Stimulated activated CD4-positive, alpha-beta T cell treated with anti-CD3 and anti-CD28 coated beads, Interleukin-1b, Interleukin-23, amount 100 ng/mL, for 24 hours (primary cell): ENCODE measurements at places on chromosomes 6 and 20.

GRCh38 chr20:48616481-48616880 is 211.3 kb downstream of the PREX1 start:
- no peak for DNase-seq

DNA sequence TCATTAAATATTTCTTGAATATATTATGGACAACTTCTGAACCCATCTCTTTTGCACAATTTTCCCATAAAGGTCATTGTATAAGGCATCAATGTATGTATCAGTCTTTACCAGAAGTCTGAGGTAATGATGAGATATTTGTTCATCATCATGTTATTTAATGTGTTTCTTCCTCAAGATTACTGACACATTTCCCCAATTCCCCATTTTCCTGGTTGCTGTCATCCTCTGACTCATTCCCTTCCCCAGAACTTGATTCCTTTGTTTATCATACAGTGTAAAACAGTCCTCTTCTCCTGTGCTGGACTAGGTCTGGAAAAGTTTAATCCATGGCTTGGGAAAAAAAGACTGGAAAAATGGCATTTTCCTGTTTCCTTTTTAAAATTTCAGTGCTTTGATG is 107.9 kb upstream of the FLRT3 start:
- DNase-seq: no peak

- DNase-seq: no peak
These were observed 20.0 kb downstream of the IRF4 start for GRCh38 chr6:411402-412145.

DNA sequence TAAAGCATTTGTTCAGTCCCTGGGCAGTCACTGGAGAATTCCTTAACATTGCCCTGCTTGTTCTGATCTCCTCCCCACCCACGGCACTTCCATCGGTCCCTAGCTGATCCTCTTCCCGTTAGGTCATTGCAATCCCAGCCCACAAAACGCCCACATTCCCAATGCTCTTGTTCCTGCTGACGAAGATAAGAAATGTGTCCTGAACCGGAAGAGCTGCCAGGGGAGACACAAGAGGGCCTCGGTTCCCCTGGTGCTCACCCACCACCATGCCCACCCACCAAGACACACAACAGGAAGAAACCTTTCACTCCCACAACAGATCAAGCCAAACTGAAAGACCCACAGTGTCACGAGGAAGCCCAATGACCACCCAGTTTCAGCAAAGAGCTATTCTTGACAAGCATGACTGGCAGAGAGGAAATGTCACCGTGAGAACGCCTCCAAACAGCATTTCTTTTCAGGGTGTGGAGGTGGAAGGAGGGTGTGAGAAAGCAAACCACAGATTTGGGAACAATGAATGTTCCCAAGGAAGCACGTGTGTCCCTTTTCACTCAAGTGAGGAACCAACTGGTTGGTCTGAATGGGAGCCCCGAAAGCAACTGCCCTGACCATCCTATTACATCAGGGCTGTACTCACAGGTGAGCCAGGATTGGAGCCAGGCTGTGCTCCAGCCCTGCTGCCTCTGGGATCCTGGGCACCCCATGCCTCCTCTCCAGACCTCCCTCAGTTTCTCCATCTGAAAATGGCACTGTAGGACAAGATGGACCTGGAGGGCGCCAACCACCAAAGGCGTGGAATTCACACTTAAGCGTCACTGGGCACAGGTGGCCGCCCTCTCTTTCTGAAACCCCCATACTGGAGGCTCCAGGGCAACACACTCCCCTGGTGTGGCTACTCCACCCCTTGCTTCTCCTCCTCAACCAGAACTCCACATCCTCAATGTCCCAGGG is 97.5 kb downstream of the ZMYND8 start:
- no peak for DNase-seq

DNA sequence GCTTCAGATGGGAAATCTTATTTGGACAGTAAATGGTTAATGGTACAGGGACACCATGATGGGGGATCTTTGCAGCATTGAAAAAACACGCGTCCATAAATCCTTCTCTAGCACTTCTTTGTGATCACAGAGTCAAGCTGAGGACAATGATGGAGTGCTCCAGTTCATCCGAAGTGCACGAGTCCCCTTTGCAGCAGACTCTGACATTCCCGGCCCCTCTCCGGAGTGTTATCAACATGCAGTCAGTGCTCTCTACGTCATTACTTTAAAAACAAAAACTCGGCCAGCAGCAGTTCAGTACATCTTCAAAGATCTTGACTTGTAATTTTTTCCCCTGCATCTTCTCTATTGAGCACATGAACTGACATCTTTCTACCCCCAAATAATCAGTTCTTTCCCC is 185.5 kb upstream of the AKAP12 start:
- no peak for DNase-seq

- no peak for DNase-seq
These were observed 25.3 kb downstream of the NOL4L start for GRCh38 chr20:32559753-32560380.

- DNase-seq: no peak
These were observed 179.5 kb downstream of the SYNDIG1 start for GRCh38 chr20:24648919-24649318.

GRCh38 chr20:18856873-18857272 is 43.3 kb downstream of the SCP2D1 start:
- DNase-seq: no peak

- DNase-seq: peak; percentile 36
These were observed 19.8 kb upstream of the TREM1 start for GRCh38 chr6:41306187-41306854.

DNA sequence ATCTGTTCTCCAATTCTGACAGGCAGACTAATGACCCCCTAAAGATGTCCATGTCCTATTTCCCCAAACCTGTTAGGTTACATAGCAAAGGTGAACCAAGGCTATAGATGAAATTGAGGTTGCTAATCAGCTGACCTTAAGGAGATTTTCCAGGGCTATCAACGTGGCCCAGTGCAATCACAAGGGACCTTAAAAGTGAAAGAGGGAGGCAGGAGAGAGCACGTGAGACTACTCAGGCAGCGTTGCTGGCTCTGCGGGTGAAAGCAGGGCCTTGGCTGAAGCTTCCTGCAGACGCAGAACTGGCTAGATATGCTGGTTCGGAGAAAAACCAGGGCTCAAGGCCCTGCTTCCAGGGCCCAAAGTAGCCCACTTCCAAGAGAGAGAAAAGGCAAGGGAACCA is 78.7 kb downstream of the NCOA7 start:
- DNase-seq: no peak

DNA sequence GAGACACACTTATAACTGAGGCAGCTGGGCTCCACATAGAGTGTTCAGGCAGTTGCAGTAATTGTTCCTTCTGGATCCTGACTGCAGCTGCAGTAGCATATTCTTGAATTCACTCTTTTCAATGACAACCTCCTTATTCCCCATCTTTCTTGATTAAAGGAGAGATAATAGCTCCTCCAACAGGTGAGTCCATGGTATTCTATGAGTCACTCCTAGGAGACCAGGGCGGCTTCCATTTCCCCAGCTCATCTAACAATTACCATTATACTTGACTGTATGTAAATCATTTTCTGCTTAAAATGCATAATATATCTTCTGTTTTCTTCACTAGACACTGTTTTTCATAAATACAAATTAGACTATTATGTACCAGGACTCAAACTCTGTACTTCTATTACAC is 62.4 kb downstream of the TENT5A start:
- DNase-seq: no peak

- DNase-seq: no peak
These were observed 104.4 kb downstream of the NCR2 start for GRCh38 chr6:41439524-41440418.

DNA sequence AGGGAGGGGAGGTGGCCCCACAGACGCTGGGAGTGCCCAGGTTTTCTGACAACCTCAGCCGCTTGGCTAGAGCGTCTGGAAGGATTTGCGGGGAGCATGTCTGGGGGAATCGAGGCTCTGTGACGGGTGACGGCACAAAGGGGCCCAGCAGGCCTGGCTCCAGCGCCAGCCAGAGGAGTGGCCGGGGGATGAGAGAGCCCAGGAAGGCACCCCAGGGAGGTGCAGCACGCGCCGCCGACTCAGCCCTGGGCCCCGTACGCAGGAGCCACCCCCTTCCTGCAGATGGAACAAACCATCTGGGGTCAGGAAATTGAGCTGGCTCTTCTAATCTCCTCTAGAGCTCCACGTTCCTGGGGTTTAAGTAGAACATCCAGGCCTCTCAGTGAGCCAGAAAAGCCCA is 5.9 kb upstream of the SLCO4A1 start:
- DNase-seq: no peak

DNA sequence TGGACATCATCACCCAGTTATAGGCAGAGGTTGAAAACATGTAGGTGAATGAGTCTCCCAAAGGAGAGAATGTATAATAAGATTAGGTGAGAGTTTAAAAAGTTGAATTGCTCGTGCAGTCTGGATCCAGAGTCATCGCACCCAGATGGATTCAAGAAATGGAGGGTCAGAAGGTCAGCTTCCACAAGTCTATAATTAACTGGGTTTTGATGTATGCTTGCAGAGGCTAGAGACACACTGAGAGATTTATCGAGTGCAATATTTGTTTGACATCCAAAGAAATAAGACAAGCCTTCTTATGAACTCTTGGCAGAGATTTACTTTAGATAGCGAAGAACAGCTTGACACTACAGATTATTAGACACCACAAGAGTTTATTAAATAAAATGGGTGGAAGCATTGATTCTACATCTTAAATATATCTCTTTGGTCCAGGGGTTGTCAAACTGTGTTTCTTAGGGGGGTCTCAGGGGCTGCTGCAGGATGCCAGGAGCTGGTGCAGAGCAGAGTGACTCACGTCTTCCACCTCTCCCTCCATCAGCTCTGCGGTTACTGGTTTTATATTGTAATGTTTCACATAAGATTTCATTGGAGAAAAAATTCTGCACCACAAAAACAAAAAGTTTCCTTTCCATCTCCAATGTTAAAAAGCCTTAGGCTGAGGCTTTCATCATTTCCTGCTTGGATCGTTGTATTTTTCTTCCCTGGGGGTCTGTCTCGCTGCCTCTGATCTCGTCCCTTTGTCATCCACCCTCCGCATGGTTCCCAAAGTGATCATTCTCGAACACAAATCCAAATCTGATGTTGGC is 176.2 kb upstream of the AHI1 start:
- DNase-seq: no peak

DNA sequence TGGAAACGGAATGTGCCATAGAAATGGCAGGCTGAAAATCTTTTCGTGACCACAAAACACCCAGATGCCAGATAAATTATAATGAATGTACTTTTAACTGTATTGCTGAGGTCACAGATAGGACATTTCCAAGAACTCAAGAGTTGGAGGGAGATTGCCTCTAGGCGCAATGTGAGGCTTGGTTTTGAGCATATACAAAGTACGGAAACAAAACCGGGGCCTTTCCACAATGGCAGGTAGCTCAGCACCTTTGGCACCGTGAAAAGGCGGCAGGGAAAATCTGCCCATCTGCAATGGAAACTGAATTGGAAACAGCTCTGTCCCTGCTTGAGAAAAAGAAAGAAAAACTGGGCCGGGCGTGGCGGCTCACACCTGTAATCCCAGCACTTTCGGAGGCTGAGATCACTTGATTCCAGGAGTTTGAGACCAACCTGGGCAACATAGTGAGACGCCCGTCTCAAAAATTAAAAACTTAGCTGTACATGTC is 10.5 kb upstream of the C20orf144 start:
- DNase-seq: no peak

DNA sequence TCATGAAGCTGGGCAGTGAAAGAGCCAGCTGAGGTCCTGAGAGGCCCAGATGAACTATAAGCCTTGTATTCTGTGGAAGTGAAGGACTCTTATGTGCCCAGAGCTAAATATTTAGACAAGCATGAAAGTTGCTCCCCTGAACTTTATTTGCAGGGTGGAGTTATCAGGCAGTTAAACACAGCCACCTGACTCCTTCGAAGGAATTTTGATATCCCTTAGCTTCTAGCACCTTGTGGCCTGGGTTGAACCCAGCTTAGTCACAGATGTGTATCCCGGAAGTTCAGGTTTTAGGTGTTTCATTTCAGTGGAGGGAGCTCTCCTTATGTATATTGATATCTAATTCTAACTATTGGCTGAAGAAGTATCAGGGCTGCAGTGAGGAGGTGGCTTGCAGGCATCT is 20.4 kb downstream of the NR2E1 start:
- DNase-seq: no peak
